Endothelial cell (in vitro differentiated cells): ENCODE measurements at places on chromosomes 13 and 19.

DNA sequence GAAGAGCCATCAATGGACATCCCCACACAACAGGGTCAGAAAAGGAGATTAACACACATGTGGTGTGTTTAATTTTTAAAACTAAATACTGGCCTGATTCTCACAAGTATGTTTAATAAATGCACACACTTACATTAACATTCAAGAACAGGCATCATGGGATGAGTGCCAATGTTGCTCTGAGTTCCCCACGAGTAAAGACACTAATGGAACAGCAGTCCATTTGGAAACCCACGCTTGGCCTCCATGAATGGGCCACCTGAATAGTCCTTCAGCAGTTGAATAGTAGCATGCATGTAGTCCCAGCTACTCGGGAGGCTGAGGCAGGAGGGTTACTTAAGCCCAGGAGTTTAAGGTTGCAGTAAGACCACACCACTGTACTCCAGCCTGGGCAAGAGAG is 195.2 kb upstream of the IPO5 start:
- no peak for DNase-seq

DNA sequence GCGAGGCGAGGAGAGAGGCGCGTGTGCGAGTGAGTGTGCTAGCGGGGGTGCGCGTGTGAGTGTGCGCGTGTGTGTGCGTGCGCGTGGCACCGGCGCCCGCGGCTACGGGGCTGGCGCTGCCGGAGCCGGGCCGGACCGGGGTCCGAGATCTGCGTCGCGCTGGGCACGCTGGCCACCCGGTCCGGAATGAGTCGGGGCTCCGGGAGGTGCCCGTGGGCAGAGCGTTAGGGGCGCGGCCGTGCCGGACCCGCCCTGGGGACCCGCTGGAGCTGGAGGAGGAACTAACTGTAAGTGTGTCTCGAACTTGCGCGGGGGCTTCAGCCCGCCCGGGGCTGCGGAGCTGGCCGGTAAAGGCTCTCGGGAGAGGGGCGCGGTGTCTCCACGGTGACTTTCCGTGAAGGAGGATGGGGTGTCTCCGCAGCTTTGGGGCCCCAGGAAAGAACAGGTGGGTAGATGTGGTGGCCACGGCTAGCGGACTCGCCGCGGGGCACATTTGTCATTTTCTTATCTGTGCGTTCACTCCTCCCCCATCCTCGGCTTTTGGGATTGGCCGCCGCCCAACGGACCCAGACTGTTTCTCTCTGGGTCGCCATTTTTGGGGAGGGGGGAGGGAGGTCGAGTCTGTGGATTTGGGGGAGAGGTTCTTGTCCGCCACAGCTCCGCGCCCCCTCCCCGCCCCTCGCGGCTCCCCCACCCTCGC is 10.1 kb upstream of the SOX1 start:
- no peak for DNase-seq

DNA sequence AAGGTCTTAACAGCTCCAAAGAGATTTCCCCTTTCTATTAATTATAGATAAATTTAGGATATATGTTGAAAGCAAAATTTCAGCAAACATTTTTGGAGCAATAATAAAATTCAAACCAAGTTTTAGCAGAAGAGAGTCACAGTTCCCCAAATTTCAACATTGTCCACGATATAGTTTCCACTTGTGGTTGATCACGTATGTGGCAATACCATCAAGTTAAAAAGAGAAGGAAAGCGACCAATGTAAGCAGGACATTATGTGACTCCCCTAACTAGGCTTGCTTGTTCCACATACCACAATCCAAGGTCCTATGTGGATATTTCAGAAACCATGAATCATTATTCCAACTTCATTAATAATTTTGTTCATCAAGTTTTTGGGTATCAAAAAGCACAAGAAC is 52.8 kb downstream of the ELF1 start:
- no peak for DNase-seq

DNA sequence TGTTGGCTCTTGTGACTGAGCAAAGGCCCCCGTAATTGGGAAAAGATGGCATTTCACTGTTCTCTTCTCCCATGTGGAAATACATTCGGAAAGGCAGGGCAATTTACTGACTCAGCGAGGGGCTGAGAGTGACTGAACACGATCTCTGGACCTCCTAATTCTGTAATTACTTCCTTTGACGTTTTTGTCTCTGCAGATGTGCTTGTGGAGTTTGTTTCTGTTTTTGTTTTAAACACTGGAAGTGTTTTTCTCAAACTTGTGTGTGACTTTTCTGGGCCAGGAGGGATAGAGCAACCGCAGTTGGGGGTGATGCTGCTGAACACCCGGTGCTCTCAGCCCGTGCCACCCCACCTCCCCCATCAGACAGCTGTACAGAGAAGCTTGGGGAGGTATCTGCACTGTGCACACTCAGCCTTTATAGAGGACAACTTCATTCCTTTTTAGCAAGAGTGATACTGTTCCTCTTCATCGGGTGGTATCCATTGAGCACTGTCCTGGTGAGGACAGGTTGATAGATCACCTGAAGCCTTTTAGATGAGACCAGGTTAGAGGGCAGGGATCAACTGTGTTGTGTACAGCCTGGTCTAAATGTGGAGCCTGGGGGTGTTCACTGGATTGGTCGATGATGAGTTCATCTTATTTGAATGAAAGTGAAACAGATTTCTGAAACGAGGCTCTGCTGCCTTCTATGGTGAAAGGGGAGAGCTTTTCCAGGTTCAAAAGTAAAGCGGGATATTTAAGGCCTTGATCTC is 117.4 kb downstream of the ESD start:
- no peak for DNase-seq

DNA sequence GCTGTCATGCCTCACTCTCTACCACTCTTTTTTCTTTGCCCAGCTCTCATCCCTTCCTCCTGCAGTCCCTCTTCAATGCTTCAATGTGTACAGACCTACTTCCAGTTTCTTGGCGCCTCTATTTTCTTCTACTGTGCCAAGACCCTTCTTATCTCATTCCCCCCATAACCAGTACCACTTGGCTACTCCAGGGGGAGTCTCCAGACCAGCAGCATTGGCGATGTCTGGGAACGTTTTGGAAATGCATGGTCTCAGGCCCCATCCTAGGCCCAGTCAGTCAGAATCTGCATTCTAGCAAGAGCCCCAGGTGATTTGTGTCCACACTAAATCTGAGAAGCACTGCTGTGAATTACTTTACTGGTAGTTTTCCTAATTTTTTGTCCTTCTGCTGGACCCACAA is 198.2 kb downstream of the SLC7A1 start:
- DNase-seq: no peak

DNA sequence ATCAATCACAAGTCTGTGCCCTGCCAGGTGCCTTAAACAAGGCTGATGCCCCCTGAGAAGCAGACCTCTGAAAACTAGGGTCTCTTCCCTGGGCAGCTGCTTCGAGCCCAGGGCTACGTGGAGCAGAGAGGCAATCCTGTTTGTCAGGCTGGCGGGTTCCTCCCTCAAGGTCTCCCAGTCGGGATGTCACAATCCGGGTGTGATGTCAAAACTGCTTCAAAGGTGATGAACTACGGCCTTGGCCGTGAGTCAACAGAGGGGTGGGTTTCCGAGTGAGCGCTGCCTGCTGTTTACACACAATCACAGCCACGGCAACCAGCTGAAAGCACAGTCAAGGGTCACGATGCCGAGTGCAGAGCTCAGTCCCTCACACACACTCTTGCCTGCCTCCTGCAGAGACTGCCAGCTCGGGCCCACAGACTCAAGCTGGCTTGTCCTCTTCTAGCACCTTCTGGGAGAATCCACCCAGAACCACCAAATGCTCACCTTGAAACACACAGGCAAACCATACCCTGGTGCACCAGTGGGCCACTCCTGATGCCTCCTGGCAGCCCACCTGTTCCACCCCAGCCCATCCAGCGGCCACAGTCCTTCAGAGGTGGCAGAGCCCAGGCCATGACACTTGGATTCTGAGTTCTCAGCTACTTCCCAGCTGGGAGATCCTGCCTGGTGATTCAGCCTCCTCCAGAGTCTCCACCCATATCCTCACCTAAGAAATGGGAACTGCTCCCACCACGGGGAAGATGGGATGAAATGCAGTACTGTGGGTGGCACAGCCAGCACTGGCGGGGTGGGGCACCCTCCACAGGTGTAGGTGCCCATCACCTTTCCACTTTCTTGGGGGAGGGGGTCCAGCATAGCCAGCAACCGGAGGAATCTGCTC is 6.8 kb downstream of the ELL start:
- no peak for DNase-seq
